ENCODE measurements at places on chromosomes 16 and 17.

DNA sequence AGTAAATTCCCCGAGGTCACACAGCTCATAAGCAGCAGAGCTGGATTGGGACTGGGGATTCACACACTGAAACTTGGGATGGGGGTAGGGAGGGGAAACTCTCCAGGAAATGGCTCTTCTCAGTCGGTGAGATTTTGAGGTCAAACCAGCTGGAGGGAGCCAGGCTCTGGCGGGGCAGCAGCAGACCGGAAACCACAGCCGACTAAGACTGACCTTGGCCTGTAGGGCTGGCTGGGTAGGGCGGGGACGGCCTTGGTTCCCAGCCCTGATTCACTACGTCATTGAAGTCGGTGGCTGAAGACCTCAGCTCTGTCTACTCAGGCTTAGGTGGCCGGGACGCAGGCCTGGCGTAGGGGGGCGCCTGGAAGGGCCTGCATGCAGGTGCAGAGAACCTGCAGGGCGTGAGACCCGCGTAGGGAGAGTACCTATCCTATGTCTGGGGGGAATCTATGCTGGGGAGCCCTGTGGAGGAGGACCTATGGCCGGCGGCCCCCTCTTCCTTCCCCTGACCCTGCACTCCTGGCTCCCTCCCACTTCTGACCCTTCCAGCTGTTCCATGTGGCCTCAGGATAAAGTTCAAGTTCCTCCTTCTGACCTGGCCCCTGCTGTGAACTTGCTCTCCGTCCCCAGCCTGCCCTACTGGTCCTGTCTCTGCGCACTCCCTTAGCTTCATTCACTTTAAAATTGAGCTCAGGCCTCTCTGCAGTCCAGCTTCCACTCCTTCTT is 11.9 kb upstream of the SLC4A1 start:
- DNase-seq = peak; percentile 3

DNA sequence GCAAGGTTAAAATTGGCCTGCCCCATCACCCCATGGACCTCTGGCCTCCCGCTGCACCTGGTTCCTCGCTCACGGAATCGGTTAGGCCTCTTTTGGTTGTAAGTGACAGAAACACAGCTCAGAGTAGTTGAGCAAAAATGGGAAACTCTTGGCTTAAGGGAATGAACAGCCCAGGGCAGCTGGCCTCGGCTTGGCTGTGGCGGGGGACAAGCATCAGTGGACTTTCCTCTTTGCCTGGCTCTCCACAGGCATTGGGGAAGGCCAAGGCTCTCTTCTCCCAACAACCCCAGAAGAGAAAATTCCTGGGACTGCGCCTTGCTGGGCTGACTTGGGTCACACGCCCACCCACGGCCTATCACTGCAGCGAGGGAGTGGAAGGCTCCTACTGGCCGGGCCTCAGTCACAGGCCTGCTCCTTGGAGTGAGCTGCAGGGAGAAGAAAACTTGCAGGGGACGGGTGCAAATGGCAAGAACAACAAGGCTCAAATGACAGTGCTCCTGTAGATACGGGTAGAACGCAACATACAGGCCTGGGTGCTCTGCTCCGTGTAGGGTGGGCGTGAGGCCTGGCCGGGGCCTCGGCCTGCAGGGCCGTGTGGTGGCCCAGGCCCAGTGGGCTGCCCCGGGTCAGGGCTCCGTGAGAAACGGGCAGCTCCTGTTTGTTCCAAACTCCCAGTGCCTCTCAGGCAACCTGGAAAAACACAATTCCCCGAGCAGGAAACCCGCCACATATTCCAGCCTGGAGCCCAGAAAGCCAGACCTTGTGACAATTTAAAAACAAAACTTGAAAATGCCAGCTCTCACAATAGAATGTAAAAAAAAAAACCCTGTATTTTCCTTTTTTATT is 25.0 kb upstream of the ATP2A3 start:
- DNase-seq = no peak

DNA sequence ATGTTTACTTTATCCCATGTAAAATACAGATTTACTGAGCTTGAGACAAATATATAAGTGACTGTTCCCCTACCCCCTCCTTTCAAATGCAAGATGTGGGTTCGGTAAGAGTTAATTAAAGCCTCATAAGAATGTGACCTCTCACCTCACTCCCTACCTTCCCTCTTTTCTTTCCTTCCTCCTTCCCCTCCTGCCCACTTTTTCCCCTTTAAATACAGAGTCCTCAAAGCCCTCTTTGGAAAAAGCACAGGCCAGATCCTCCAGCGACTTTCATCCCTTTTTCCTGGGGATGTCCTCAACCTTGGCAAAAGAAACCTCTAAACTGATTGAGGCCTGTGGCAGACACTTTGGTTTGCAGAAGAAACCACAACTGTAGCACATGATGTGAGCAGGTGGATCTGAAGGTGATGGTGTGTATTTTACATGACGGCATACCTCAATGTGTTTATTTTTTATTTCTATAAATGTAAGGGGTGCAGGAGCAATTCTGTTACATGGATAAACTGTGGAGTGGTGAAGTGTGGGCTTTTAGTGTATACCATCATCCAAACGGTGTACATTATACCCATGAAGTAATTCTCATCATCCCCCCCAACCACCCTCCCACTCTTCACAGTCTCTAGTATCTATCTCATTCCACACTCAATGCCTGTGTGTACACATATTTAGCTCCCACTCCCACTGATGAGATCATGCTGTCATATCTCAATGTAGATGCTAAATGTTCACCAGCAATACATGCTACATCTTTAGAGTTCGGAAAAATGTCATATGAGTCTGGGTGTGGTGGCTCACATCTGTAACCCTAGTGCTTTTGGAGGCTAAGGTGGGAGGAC is 77.7 kb downstream of the XYLT1 start:
- DNase-seq = no peak

DNA sequence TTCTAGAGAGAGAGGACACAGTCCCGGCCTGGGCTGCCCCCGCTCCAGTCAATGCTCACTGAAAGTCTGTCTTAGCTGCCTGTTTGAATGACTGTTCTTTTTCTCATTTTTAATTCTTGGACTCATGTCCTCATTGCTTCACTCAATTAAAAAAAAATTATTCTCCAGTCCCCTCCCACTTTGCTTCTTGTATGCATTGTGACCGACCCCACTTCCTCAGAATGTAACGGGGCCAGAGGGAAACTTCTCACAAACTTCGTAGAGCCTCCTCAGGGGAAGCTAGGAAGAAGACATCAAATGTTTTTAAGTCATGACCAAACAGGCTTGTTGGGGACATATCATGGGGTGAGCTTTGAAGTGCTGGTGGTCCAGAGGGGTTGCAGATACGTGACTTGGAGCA is 113.2 kb downstream of the CCDC182 start:
- DNase-seq = no peak

GRCh38 chr16:66274335-66275110 is 92.0 kb upstream of the CDH5 start:
- DNase-seq = no peak

- DNase-seq = no peak
These were observed 121.7 kb upstream of the CRHR1 start for GRCh38 chr17:45662432-45662831.

DNA sequence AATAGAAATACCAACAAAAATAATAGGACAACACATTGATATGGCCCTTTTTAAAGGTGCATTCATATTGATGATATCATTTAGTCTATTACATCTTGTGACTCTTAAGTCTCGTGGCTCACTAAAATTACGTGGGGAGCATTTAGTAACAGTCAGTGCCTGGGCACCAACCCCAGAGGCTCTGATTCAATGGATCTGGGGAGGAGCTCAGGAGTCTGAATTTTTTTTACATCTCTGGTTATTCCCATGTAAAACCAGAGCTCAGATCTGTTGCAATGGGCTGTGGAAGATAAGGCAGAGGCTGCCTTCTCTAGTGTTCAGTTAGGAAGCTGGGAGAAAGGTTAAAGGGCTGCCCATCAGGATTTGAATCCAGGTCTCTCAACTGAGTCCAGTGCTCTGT is 549.9 kb upstream of the CDH5 start:
- DNase-seq = no peak

DNA sequence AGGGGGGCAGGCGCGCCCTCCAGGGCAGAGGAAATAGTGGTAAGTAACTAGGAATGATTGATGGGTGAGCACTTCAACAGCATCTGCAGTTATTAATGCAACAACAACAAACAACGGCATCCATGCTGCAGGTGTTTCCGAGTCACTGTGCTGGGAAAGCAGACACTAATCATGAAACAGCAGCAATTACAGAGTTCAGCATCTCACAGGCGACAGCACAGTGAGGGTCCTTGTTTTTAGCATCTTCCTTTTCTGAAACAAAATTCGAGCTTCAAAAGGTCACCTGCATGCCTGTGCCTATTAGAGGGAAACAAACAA is 191.9 kb downstream of the SLC39A11 start:
- DNase-seq = no peak

GRCh38 chr16:47043970-47044684 is 70.7 kb upstream of the DNAJA2 start:
- DNase-seq = no peak

DNA sequence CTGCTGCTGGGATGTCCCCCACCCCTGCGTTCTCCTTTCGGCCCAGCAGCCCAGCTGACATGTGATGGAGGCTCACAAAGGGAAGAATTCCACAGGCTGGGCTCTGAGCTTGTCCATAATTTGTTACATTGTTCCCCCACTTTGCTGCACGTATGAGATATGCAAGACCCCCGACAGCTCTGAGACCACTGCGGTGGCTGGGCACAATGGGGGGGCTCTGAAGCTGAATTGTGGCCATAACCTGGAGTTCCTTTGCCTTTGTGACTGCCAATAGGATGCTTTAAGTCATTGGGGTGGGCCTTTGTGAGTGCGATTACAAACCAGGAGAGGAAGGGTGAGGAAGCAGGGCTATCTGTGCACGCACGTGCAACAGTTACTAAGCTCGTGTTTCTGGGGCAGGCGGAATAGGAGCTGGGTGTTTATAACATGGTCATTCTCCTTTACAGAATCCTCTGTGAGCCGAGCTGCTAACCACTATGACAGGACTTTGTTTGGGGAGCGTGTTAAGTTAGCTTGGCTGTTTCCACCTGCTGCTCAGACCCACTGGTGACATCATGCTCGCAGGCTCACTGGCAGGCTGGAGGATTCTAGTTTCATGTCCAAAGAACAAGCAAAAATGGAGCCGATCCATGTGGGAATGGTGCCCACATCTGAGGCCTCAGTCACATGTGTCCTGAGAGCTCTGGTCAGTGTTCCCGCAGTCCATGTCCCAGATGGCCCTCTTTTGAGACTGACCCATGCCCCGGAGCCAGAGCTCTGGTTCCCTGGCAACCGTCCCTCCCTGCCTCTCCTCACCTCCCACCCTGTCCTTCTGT is 208.3 kb upstream of the SALL1 start:
- peak; percentile 74 for DNase-seq

- DNase-seq = no peak
These were observed 8.7 kb upstream of the IL4R start for GRCh38 chr16:27304881-27305745.

- no peak for DNase-seq
These were observed 141.5 kb downstream of the TOX3 start for GRCh38 chr16:52405441-52405840.

- DNase-seq = no peak
These were observed 42.6 kb downstream of the CPNE2 start for GRCh38 chr16:57134982-57135381.

GRCh38 chr17:43010667-43011308 is 4.2 kb downstream of the IFI35 start:
- no peak for DNase-seq

DNA sequence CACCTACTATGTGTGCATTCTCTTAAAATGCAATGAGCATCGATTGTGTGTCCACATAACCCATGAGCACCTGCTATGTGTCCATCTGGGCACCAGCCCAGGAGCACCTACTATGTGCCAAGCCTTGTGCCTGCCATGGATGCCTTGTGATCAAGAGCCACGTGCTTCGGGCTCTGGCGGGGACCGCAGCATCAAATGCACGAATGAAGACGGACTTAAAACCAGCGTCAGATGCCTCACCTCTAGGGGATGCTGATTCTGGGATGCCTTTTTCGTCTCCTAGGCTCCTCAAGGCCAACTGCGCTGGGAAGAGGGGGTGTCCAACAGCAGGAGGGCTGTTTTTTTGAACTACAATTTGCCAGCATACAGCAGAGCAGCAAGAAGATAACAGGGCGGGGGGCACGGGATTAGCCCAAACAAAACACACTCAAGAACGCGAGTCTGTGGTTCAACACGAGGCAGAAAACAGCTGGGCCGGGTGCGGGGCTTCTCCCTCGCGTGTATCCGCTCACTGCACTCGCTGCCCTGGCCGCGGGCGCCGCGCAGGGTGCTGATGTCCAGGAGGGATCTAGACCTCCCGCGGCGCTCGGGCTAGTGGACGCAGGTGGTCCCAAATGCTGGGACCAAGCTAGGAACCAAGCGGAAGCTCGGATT is 1.2 kb upstream of the GLIS2 start:
- no peak for DNase-seq

- DNase-seq = no peak
These were observed 1.9 kb downstream of the SLC13A2 start for GRCh38 chr17:28475151-28475900.

DNA sequence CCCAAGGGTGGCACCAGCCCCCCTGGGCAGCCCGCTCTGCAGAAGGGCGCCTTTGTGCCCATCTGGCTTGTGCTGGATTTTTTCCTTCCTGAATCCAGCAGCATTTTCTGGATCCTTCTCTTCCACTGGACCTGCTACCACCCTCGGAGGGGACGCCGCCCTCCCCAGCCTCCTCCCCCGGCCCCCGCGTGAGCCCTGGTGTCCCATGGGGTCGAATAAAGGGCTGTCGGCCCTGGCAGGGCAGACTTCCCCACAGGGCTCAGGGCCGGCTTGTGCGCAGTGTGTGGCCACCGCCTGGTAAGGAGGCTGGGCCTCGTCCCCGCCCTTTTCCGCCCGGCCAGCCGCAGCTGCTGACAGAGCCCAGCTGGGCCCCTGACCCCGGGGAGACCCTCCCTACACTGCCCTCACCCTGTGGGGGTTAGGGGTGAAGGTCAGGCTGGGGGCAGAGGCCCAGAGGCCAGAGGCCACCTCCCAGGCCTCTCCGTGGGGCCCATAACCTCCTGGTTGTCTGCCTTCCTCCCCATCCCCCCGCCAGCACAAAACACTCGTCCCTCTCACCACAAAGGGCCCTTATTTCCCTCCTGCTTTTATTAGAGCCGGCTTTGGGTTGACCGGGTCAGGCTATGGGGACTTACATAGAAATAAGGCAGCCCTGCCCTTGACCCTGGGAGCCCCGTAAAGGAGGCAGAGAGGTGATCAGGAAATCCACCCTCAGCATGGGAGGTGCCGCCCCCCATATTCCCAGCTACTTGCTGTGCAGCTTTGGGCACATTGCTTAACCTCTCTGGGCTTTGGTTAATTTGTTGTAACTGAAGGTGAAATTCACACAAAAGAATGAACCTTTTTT is 179.3 kb upstream of the CIBAR2 start:
- DNase-seq = peak; percentile 86

GRCh38 chr17:58446086-58446485 is 28.8 kb upstream of the RNF43 start:
- no peak for DNase-seq
